ENCODE measurements at places on chromosomes 1 and 21.

DNA sequence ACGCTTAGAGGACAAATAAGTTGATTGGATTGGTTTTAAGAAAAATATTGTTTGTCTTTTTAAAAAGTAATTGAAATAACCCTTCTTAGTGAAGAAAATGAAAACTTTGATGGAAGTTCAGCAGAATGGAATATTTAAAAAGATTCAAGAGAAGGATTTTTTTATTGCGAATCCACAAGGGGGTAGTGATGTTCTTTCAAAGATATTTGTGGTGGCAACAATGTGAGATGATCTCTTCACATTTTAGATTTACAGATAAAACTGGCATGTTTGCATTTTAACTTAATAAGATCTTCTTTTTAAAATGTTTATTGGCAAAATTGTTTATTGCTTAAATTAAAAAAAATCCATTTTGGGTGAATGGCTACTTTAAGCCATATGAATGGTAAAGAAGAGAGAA is 8.9 kb downstream of the CAMTA1 start:
- DNase-seq, result no peak

- DNase-seq, result no peak
Observed at GRCh38 chr1:54570161-54570560, 22.1 kb downstream of the ACOT11 start.

GRCh38 chr1:10989095-10989494 is 23.4 kb upstream of the TARDBP start:
- no peak for DNase-seq

GRCh38 chr1:62744611-62745577 is 39.0 kb upstream of the ATG4C start:
- DNase-seq, result no peak

DNA sequence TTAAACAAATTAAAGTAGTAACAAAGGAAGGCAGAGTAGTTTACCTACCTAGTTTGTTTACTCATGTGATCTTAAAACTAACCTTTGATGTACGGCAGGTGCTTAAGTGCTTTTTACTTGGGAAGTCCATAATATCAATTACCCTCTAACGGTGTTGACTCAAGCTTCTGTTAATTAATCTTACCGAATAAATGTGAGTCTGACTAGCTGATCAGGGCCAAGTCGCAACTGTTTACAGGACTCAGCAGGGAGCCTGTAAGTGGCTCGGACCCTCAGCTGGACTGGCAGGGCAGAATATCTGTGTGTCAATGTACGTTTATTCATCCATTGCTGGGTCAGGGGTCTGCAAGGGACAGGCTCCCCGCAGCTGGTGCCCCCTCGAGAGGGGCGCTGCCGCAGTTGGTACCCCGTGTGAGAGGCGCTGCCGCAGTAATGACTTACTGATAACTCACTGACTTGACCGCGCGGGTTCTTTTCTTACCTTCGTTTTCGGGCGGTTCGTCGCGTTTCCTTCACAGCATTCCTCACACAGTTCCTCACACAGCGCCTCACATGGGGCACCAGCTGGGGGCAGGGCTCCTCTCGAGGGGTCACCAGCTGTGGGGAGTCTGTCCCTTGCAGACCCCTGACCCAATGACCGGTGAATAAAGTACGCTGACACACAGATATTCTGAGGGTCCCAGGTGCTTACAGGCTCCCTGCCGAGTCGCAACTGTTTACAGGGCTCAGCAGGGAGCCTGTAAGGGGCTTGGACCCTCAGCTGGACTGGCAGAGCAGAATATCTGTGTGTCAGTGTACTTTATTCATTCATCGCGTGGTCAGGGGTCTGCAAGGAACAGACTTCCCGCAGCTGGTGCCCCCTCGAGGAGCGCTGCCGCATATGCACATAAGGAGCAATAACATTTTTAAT is 3.0 kb downstream of the FMO1 start:
- DNase-seq, result no peak

GRCh38 chr1:219121679-219122078 is 52.0 kb upstream of the LYPLAL1 start:
- DNase-seq, result no peak

DNA sequence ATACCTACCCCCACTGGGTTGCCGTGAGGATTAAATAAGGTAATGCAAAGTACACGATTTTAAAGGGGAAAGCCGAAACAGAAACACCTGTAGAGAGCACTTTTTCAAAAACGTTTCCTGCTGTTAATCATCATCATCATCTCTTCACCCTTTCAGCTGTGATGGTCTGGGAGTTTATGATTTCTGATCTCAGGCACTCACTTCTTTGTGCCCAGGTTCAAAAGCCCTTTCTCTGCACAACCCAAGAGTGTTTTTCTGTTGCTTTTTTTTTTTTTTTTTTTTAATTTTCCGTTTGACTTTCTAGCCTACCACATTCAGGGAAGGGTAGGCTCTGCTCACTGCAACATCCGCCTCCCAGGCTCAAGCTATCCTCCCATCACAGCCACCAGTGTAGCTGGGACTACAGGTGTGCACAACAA is 936 bp upstream of the UBXN11 start:
- DNase-seq, result no peak

DNA sequence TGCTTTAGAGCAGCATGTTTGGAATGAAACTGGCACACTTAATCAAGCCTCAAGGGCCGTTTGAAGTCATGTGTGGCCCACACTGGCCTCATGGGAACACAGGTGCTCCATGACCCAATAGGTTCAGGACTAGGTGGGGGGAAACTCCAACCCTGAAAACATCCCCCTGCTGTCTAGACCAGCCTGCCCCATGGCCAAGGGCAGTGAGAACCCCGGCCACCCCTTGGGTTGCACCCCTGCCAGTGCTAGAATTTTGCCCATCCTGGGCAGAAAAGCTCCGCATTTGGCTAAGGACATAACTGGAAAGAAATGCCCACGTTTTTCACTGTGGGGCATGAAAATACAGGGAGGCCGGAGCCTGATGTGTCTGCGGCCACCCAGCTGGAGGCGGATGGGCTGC is 6.1 kb upstream of the PTGER3 start:
- DNase-seq, result no peak

GRCh38 chr1:16605213-16605525 is 8.2 kb downstream of the NBPF1 start:
- no peak for DNase-seq

- DNase-seq, result peak; percentile 79
Observed at GRCh38 chr1:34597877-34598514, 156.9 kb upstream of the GJB5 start.

DNA sequence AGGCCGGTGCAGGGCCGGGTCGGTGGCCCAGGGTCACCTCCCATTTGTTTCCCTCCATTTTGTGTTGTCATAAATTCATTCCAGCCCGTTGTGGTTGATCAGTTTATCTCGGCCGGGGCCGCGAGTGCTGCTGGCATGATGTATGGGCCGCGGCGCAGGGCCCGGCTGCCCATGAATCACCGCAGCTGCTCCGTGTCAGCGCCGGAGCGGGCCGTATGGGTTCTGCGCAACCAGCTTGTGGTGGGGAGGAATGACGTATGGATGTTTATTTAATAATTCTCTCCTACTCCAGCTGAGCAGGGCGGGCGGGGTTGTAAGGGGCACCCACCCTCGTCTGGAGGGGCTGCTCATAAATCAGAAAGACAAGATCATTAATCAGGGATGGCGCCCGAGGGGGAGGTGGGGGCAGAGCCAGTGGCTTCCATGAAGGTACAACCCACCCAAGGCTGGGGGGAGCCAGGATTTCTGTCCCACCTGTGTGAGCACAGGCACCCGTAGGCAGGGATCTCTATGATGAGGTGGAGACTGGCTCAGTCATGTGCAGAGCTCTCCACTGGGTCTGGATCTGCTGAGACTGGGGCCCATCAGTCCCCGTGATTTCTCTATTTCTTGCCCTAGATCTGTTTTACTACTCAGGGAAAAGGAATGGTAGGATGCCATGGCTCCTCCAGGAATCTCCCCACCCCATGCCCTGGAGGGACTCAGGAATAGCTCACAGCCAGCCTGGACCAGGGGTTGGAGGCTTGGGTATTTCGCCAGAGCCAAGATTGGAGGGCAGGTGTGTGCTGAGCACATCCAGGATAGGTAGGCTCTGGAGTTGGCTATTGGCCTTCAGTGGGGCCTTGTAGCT is 27.8 kb downstream of the TMEM53 start:
- no peak for DNase-seq

DNA sequence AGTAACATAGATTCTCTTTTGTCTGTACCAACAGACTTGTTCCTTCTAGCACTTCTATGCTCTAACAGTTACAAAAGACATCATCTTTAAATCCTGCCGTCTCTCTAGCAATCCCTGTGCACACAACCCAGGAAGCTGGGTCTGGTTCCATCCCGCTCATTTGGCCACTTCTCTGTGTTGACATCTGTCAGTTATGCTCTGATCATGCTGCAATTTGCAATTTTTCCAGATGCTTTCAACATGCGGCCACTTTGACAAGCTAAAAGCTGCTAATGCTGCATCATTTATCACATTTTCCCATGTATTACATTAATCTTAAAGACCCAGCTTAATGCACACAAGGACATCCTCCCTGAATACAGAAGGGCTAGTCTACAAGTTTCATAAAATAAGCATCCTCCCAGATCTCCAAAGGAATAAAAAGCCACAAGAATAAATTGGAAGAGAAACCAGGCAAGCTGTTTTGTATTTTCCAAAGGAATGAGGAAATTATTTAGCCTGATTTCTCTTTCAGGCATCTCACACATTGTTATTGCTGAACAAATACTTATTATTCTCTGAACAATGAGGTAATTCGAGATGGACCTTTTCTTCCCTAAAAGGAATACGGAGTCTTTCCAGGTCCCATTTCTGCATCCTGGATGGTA is 19.0 kb upstream of the LRRC52 start:
- DNase-seq, result no peak

DNA sequence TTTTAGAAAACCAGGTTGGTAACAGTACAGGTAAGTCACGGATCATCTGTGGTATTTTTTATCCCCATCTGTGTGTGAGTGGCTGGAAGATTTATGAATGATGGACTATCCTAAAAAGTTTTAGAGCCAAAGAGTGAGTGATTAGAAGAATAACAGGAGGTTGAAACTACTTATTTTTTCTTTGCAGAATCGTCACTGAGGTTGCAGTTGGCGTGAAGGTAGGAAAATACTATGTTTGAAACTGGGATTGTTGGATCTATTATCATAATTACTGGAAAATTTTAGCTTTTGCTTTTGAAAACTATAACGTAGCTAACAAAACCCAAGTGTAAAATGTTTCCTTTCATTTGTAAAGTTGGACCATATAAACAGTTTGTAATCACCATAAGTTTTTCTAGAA is 1.8 kb downstream of the PTBP2 start:
- no peak for DNase-seq

DNA sequence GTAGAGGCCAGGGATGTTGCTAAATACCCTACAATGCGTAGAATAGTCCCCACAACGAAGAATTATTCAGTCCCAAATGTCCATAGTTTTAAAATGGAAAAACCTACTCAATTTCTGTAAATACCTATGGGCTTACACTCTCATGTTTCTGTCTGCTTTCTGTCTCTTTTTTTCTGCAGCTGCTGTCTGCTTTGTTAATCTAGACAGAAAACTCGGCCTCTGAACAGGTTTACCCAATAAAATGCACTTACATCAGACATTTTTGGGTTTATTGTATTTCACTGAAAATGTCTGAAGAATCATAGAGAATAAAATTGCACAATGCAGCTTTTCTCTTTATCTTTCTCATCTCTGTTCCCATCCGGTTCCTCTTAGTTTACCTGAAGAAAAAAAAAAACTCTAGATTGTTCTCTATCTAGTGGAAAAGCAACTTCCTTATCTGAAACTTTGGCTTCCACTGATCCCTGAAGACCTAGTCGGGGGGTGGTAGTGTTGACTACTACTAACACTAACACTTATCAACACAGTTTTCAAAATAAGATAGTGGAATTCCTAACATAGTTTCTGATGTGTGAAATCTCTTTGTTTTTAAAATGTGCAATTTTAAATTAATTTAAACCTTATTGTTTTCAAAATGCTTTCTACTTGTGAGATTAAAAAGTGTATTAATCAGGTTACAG is 76.9 kb upstream of the CCDC190 start:
- no peak for DNase-seq

DNA sequence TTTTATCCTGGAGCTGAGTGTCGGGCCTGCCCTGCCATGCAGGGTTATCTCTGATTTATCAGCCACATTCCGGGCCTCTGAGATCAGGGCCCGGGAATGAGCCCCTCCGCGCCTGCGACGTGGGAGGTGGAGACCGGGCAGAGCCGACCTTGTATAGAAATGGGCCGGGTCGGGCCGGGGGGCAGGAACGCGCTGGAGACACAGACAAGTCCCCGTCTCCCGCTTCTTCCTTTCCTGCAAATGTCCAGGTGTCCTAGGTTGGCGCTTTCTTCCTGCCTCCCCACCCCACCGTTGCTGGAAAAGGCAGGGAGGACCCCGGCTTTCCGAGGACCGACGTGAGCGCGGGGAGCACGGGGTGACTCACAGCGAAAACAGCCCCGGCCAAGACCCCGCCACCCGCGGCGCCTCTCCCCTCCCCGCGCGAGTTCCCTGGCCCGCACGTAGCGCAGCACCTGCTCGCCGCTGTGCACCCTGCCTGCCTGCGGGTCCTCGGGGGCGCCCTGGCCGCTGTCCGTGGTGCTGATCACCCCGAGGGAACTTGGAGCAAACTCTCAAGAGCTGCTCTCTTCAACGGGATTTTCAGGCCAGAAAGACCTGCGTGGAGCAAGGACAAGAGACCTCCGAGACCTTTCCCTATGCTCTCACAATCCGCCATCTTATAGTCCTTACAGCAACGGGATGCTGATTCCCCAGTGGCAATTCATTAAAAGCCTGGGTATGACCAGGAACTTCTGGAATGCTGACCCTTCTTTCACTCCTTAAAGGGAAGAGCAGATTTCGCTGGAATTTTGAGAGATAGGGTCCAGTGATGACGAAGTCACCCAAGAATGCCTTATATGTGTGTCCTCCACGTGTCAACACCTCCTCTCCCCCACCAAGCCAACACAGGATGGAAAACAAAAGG is 475 bp upstream of the NPPB start:
- no peak for DNase-seq

GRCh38 chr1:226111883-226112261 is 49.4 kb downstream of the H3-3A start:
- no peak for DNase-seq

DNA sequence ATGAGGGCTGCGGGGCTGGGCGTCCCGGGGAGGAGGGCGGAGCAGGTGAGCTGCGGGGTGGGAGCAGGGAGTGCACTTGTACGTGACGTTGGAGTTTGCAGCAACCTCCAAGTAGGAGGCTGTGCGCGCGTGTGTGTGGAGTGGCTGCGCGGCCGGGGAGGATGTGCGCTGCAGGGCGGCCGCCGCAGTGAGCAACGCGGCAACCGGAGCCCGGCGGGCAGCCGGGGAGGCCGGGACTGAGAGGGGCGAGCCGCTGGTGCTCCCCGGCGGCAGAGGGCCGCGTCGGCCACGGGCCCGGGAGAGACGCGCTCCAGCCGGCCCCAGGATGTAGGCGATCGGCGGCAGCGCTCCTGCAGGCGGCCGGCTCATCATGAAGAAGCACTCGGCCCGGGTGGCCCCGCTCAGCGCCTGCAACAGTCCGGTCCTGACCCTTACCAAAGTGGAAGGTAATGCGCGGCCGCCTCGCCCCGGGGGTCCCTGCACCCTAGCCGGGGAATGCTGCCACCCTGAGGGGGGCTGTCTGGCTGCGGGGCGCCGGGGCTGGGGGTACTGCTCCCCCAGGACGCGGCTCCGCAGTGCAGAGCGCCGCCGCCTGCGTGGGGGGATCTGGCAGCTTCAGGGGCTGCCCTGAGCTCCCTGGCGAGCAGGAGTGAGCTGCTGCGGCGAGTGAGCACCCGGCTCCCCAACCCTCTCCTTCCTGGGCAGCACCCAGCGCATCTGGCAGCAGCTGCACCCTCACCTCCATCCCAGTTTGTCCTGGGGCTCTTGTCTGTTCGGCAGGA is 158.9 kb upstream of the COA6 start:
- peak; percentile 82 for DNase-seq

Data from dorsolateral prefrontal cortex (tissue), 122 donors.